ENCODE measurements at places on chromosomes 12 and 14.
A peak's percentile ranks its signal among the peaks of the same experiment; 100 is the strongest.

- peak; percentile 63 for DNase-seq
Measured at GRCh38 chr12:48165089-48165981, 8.0 kb upstream of the ASB8 start.

- DNase-seq = peak; percentile 94
Measured at GRCh38 chr12:116537101-116537904, 21.9 kb upstream of the MAP1LC3B2 start.

DNA sequence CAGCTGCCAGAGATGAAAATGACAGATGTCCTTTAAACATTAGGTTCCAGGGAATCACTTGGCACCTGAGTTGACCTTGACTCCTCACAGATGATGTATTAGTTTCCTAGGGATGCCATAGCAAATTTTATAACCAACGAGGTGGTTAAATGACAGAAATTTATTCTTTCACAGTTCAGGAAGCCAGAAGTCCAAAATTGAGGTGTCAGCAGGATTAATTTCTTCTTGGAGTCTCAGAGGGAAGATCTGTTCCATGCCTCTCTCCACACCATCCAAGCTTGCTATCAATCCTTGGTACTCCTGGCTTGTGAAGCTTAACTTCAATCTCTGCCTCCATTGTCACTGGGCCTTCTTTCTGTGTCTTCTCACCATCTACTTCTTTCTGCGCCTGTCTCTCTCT, 249.7 kb upstream of the BTG1 start:
- DNase-seq = no peak

- DNase-seq = peak; percentile 5
Measured at GRCh38 chr14:79278798-79279644, 932.3 kb downstream of the DIO2 start.
